Adrenal gland (tissue), 19 donors: ENCODE measurements at places on chromosomes 4 and X. TPM values are rescaled to one million over a fixed set of nuclear protein-coding genes. Genes with fewer than 3 reads are reported as not detected.

- no peak for DNase-seq
Measured at GRCh38 chr4:171602638-171603355, 210.4 kb upstream of the GALNTL6 start.

DNA sequence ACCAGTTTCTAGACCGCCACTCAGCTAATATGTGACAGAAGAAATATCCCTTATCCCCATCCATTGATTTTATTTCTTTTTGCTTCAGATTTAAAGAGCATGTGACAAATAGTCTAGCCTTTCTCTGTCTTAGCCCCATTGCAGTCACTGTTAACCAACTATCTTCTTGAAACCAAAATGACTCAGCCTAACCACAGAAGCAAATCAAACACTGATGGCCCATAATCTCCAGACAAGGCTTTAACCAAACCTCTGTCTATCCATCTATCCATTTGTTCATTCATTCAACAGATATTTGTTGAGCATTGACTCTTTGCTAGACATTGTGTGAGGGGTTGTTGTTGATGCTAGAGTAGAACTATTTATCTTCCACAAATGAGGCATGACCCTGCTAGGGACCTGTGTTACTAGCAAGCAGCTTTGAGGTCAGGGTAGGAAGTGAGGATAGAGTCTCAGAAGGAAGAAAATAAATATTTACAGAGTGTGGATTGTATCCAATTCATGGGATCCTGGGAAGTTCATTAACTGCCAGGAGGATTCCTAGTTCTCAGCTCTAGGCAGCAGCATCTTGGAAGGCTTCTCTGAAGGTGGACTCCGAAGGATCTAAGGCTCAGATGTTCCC, 22.5 kb downstream of the HNRNPH2 start:
- no peak for DNase-seq

DNA sequence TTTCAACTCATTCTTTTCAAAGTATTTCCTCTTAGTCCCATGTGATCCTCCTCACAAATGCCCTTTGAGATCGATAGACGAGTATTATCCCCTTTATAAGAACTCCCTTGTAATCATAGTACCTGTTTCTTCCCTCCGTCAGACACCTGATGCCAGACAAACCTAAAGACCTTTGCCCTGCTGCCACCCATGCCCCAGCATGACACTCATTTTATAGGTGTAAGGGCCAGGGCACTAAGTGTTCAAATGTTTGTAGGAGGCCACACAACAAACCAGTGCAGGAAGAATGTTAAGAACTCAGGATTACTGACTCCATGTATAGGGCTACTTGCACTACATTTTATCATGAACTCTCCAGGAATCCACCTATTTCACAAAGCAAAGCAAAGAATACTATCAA, 115.6 kb upstream of the DIAPH2 start:
- DNase-seq, result no peak

DNA sequence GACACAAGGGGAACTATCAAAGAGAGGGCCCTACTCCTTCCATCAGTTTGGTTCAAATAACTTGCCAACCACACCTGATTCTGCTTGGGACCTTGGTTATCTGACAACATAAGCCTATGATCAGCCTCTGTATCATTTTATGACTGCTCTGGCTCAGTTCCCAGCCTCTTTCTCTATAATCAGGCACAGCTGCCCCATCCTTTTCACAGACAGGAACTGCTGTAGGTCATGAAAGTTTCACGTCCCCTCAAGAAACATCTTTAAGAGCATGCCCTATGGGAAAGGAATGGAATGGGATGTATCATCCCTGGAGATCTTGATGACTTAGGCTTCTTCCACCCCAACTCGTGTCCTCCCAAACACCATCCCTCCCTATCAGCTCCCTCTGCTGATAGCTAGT, 243.4 kb downstream of the AR start:
- no peak for DNase-seq

GRCh38 chrX:53458082-53458481, 23.9 kb upstream of the HSD17B10 start:
- DNase-seq, result no peak

GRCh38 chr4:179130122-179130714, 1688.0 kb upstream of the AGA start:
- DNase-seq, result no peak

GRCh38 chrX:17081511-17081910, 135.1 kb downstream of the REPS2 start:
- peak; percentile 59 for DNase-seq

GRCh38 chrX:15233416-15234015, 36.4 kb downstream of the ASB9 start:
- DNase-seq, result no peak

DNA sequence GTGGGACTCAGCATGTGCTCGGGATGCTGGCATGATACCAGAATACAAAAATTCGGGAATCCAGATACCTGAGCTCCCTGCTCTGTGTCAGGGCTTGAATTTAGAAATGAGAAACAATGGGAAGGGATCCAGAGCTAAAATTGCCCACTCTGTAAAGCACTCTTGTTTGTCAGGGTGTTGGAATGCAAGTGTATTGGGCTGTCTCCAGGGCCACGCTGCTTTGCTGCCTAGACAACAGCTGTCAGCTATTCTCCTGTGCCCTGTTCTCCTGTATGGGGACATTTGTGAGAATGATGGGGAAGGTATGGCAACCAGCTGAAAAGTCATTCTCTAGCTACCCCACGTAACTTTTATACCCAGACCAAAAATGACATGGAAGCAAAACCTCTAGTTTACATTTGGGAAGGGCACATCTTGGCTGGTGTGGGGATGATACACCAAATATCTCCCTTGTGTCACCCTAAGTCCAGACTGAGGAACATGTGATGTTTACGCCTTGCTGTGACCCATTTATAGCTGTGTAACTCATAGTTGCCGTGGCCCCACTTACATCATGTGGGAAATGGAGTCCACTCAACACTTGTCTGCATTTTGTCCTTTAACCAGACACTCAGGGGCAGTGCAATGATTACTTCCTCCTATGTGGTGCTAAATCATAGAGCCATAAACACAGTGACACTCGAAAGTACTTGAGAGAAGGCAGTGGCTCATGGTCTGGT, 46.6 kb downstream of the SMPX start:
- no peak for DNase-seq

DNA sequence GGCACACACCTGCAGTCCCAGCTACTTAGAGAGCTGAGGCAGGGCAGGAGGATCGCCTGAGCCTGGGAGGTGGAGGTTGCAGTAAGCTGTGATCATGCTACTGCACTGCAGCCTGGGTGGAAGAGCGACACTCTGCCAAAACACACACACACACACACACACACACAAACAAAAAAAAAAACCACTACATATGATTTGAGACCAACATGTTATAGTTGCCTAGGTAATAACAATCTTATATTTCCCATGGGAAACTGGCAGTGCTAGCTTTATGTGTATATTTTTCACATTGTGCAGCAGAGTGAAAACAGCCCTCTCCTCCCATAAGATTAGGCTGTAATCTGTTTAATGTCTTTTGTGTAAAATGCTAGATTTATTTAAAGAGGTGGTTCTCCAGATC, 3.1 kb upstream of the FAM241A start:
- no peak for DNase-seq

- peak; percentile 78 for DNase-seq
Measured at GRCh38 chr4:176277162-176277904, 8.3 kb upstream of the ASB5 start.

GRCh38 chr4:109998867-109999584, 86.3 kb downstream of the EGF start:
- DNase-seq, result peak; percentile 27

DNA sequence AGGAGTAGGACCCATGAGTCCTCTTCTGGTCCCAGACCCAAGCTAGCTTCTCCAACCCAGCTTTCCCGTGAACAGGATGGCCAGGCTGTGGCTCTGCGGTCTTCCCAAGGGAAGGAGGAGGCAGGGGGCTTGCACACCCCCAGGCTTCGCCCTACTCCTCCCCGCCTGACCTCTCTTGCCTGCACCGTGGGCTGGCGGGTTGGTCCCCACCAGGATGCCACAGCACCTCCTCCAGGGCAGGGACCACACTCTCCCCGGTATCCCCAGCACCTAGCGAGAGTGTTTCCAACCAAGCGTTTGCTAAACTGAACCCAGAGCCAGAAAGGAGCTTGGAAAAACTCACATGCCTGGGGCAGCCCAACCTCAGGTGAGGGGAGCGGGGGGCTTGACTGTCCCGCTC, 9.0 kb upstream of the S100P start:
- no peak for DNase-seq

DNA sequence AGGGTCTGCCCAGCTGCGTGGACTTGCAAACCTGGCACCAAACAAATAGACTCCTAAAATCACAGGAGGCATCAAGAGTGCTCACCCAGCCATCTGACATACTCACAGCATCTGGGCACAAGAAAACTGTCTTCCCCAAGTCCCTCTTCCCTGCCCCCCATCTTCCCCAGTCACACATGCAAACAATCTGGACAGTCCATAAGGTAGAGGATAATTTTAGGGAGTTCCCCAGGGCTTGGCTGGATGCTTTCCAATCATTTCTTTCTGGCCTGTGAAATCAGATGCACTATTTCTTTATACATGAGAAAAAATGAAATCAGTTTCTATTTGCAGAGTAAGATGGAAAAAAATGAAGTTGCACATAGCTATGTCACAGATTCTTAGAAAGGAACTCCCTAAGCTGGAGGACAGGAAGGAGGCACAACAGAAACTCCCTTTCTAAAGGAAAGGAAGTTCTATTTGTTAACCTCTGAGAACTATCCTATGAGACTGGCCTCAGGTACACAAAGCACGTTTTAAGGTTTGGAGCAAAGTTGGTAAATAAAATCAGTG, 342.3 kb downstream of the HNRNPD start:
- DNase-seq, result no peak

- no peak for DNase-seq
Measured at GRCh38 chr4:157004279-157005161, 32.9 kb upstream of the PDGFC start.

- peak; percentile 20 for DNase-seq
Measured at GRCh38 chr4:154743683-154744340, at the start of gene LRAT. Gene LRAT, plus strand, starts transcription at chr4:154744000. Its CDS starts 327 bp downstream, at chr4:154744327.

DNA sequence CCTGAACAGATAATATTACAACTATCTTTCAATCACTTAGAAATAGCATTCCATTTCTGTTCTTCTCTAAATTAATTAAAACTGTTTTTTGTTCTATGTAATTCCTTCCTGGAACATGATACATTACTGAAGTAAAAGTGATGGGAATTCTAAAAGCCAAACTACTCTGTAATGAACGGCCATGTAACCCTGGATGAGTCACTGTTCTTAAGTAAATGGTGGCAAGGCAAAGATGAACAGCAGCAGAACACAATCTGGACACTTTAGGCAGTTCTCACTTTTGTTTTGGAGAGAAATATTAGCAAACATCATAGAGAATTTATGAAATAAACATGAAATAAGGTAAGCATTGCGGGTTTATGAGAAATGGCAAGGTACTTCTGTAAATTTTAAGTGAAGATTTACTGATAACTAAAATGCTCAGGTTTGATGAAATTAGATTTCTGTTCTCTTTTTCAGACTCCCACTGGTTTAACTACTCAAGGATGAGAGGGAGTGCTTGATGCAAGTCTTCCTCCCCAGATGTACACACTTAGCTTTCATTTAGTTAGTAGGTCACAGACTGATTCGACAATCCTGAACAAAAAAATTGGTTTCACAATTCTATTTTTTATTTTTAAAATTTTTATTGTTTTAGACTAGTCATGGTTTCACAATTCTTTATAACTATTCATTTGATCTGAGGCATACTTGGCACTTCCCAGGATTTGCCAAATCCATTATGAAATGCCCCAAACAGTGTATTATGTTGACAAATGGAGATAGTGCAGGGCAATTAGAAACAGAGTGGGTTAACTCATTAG, 964 bp upstream of the GPR82 start:
- no peak for DNase-seq

- DNase-seq, result peak; percentile 70
Measured at GRCh38 chrX:69093960-69094871, 71.0 kb downstream of the PJA1 start.

GRCh38 chr4:80407246-80407645, 71.7 kb downstream of the CFAP299 start:
- no peak for DNase-seq

- DNase-seq, result no peak
Measured at GRCh38 chr4:76630741-76631140, 195.7 kb downstream of the SHROOM3 start.

DNA sequence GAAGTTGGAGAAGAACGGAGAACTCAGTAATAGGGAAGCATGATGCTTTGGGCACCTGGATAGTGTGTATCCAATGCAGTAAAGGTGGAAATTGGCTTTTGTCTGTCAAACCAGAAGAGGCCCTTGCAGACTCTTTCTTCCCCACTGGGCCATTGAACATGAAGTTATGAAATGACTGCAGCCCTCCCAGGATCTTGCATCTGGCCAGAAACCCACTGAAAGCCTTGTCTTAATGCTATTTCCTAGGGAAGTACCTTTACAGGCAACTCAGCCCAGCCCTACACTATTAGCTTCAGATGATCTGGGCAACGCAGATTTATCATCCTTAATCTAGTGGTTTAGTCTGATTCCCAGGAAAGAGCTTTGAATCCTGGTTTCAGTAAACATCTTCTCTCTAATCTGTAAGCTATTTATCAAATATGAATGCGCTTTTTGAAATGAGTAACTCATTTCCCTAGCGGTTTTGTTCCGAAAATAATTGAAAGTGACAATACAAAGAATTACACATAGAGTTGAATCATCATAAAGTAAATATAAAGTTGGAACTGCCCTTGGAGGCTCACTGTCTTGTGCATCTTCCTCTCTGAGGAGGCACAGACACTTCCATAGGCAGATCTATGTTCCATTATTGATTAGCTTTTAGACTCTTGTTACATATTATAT, 464.1 kb downstream of the IDS start:
- DNase-seq, result no peak

GRCh38 chrX:13357925-13358324, 38.1 kb upstream of the ATXN3L start:
- DNase-seq, result no peak

DNA sequence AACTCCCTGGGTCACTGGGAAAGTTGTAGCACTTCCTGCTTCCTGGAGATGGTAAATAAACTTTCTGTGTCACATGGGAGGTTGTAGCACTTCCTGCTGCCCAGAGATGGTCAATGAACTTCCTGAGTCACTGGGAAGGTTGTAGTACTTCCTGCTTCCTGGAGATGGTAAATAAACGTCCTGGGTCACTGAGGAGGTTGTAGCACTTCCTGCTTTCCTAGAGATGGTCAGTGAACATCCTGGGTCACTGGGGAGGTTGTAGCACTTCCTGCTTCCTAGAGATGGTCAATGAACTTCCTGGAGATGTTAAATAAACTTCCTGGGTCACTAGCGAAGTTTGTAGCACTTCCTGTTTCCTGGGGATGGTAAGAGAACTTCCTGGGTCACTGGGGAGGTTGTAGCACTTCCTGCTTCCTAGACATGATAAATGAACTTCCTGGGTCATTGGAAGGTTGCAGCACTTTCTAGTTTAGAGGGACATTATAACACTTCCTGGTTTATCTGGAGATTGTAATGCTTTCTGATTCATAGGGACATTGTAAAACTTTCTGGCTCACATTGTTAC, 62.3 kb upstream of the CD99 start:
- no peak for DNase-seq

USP17L19 gene
- not detected for total RNA-seq

SPACA5 gene
- not detected for total RNA-seq

ZFP42 gene
- not detected for total RNA-seq

KLHL15 gene
- total RNA-seq, result 9.5 TPM

DSPP gene
- not detected for total RNA-seq

MTHFD2L gene
- total RNA-seq, result 16.2 TPM

SERTM2 gene
- total RNA-seq, result not detected

MED28 gene
- total RNA-seq, result 49.0 TPM

LPAR4 gene
- not detected for total RNA-seq

ADH1C gene
- total RNA-seq, result 1.1 TPM

SOD3 gene
- 23.1 TPM for total RNA-seq

GRIA3 gene
- 9.1 TPM for total RNA-seq

LDB2 gene
- 51.1 TPM for total RNA-seq
